ENCODE measurements at places on chromosomes 5 and 9. TPM values are rescaled to one million over a fixed set of nuclear protein-coding genes. Genes with fewer than 3 reads are reported as not detected.

The CER1 gene
- total RNA-seq, result not detected

The SEMA6A gene
- 8.3 TPM for total RNA-seq

The DOCK2 gene
- 18.4 TPM for total RNA-seq

The CDX1 gene
- not detected for total RNA-seq

The PCDHGB4 gene
- 1.7 TPM for total RNA-seq

The AGPAT2 gene
- total RNA-seq, result 71.3 TPM

The GABRB2 gene
- total RNA-seq, result not detected

The DMRT3 gene
- 1.4 TPM for total RNA-seq

The DEPDC1B gene
- 38.6 TPM for total RNA-seq

The DOCK8 gene
- 0.51 TPM for total RNA-seq

The MIGA2 gene
- 18.0 TPM for total RNA-seq

The IFNE gene
- not detected for total RNA-seq

The FAM13B gene
- total RNA-seq, result 4.0 TPM

The CCDC107 gene
- 35.4 TPM for total RNA-seq

The GZMA gene
- not detected for total RNA-seq

The FBN2 gene
- 7.6 TPM for total RNA-seq

The ARID3C gene
- total RNA-seq, result not detected

The GNPDA1 gene
- 50.7 TPM for total RNA-seq

The ADCY2 gene
- not detected for total RNA-seq

The CCIN gene
- not detected for total RNA-seq

The MEIKIN gene
- total RNA-seq, result not detected

The DND1 gene
- 0.14 TPM for total RNA-seq

The ROPN1L gene
- 1.1 TPM for total RNA-seq

The SPARC gene
- 165 TPM for total RNA-seq

The FRMPD1 gene
- total RNA-seq, result not detected

The PARP8 gene
- 8.8 TPM for total RNA-seq

Measured in epithelial cell of proximal tubule (primary cell).